ENCODE measurements at places on chromosomes 3 and 15. TPM values are rescaled to one million over a fixed set of nuclear protein-coding genes. Genes with fewer than 3 reads are reported as not detected.

DNA sequence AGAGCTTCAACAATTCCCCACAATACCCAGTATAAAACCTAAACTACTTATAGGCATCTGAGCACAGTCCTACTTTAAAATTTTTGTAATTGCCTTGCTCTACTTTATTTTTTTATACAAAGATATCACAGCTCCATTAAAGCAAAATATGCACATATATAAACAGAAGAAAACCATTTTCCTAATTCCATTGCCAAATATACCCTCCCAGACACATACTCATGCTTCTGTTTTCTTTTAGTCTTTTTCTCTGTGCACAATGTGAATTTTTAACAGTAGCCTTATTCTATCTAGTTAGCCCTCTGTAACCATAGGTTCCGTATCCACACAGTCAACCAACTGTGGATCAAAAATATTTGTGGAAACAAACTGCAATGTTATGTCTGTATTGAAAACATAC is 260.5 kb downstream of the SCAPER start:
- H3K4me3 ChIP-seq: no peak overlapping the region
- peaks cover 11% of the 10 kb centered on the region for H3K36me3 ChIP-seq
- no peaks in the 10 kb centered on the region for H3K27me3 ChIP-seq
- no peak for DNase-seq
- no peaks in the 10 kb centered on the region for H3K4me1 ChIP-seq

The RASL12 gene
- 85.7 TPM for total RNA-seq

GRCh38 chr15:77698481-77698880 is 65.8 kb upstream of the LINGO1 start:
- H3K27ac ChIP-seq: no peak overlapping the region
- H3K27me3 ChIP-seq: no peaks in the 10 kb centered on the region
- H3K36me3 ChIP-seq: no peaks in the 10 kb centered on the region

The NUP210 gene
- 10.1 TPM for total RNA-seq

DNA sequence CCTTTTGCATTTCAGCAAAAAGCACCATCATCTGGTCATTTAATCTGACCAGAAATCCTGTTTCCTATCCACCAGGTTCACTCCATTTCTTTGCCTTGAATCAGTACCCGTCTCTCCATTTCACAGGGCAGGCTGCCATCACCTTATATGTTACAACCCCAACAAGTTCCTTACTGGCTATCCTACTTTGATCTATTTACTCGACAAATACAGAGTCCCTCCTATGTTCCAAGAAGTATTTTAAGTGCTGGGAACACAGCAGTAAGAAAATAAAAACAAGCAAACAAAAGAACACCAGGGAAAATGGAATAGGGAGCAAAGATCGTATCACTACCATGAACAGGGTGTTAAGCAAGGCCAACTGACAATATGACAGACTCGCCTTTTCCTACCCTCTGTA is 295.2 kb upstream of the WNT5A start:
- no peaks in the 10 kb centered on the region for H3K36me3 ChIP-seq
- DNase-seq: no peak
- no peaks in the 10 kb centered on the region for H3K27me3 ChIP-seq
- H3K4me3 ChIP-seq: no peak overlapping the region

The GP5 gene
- total RNA-seq: not detected

DNA sequence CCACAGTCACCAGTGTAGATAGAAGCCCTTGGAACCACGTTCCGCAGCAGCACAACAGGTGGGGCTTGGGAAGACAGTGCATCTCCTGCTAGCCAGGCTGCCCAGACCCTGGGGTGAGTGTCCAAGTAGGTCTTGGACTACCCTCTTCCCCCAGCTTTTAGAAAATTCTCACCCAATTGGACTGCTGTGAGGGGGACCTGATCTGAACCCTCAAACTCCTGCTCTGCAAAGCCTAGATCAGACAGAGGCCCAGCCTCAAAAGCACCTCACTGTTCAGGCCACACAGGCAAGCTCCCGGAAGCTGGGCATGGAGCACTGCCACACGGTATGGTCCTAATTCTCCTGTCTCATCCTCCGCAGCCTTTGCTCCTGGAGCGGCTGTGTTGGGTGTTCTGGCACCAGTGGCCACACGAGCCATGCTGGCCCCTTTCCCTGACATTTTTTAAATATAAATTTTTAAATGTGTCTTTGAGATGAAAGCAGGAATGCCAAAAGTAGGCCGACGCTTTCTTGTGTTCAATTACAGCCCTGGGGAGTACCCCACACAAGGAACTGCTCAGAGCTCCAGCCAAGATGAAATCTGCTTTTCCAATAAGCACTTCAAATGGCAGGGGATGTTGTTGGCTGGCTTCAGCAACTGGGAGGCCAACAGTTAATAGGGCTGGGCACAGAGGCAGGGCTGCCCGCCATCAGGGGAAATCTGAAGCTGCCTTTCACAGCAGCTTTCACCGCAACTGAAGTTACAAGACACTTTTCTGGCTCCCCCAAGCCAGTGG is 40.9 kb downstream of the CPN2 start:
- no peaks in the 10 kb centered on the region for H3K27me3 ChIP-seq
- no peak overlapping the region for H3K27ac ChIP-seq
- no peaks in the 10 kb centered on the region for H3K36me3 ChIP-seq
- no peak overlapping the region for H3K4me3 ChIP-seq
- H3K4me1 ChIP-seq: peaks cover 39% of the 10 kb centered on the region
- no peak for DNase-seq

- DNase-seq: no peak
- no peaks in the 10 kb centered on the region for H3K27me3 ChIP-seq
- peaks cover 55% of the 10 kb centered on the region for H3K4me1 ChIP-seq
- no peaks in the 10 kb centered on the region for H3K36me3 ChIP-seq
- H3K27ac ChIP-seq: peak overlapping the region; percentile 58
Measured at GRCh38 chr15:76162784-76163456, 103.1 kb downstream of the TMEM266 start.

GRCh38 chr3:169260296-169260695 is 403.2 kb downstream of the MECOM start:
- no peaks in the 10 kb centered on the region for H3K36me3 ChIP-seq
- DNase-seq: no peak
- H3K27me3 ChIP-seq: no peaks in the 10 kb centered on the region
- H3K27ac ChIP-seq: no peak overlapping the region

The RETNLB gene
- not detected for total RNA-seq

DNA sequence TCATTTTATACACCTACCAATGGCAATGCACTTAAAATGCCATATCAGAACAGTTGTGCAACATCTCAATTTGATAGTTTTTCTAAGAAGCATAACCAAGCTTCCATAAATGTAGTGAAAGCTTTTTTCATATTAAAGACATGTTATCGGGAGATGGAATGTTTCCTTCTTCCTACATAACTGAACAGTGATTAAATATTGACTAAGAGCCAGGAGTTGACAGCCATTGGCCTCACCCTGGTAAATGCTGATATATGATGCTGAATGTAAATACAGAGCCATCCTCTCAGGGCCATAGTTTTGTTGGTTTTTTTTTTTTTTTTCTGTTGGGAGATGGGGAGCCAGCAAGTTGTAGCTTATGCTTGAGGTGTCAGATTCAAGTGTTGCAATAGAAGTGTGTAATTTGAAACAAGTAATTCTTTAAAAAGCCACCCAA is 203.3 kb upstream of the IL12A start:
- no peak overlapping the region for H3K4me3 ChIP-seq
- peaks cover 32% of the 10 kb centered on the region for H3K4me1 ChIP-seq
- no peak overlapping the region for H3K27ac ChIP-seq
- H3K36me3 ChIP-seq: no peaks in the 10 kb centered on the region
- DNase-seq: no peak

GRCh38 chr15:54820098-54820497 is 376.6 kb downstream of the RSL24D1 start:
- H3K27me3 ChIP-seq: no peaks in the 10 kb centered on the region
- no peaks in the 10 kb centered on the region for H3K4me1 ChIP-seq
- no peak for DNase-seq
- no peak overlapping the region for H3K27ac ChIP-seq

The HDC gene
- total RNA-seq: 0.49 TPM

DNA sequence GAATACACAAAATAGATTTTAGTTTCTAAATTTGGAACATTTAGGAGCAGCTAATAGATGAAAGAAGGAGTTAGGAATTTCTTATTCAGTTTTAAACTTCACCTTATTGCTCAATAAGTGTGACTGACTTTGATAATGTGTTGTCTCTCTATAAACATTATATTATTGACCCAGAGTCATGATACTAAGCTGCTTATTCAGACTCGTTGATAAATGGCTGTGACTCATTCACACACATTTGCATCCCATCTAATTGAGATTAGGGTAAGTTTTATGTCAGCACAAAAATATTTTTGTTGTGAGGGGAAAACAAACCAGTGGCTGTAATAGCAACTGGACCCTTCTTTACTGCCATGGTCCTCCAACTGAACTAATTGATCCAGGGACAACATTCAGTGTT is 137.6 kb downstream of the GOLIM4 start:
- H3K36me3 ChIP-seq: no peaks in the 10 kb centered on the region
- H3K4me1 ChIP-seq: no peaks in the 10 kb centered on the region
- DNase-seq: no peak
- no peak overlapping the region for H3K27ac ChIP-seq

DNA sequence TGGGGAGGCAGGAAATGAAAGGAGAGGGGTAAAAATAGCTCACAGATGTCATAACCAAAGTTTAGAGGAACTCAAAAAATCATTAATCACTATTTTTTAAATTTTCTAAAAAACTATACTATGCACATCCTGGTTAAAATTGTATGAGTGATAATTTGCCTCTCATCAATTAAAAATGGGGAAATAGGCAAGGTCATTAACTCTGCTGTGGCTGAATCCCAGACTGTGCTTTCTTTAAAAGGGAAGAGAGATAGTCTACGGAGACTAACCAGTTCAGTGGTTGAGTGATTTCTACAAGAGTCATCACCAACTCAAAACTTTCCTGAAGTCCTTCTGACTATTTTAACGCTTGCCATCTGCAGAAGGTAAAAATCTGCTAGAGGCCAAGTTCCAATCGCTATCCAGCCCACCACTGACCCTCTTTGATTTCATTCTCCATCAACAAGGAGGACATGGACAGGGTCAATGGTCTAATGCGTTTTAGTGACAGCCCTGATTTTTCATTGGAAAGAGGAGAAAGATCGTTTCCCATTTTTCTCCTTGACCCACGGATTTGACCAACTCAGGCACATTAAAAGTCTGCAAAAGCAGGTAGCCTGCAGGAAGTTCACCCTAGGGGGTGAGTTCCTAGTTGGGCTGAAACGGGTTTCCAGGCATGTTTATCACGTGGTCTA is 850 bp downstream of the SUCLG2 start:
- H3K27ac ChIP-seq: peak overlapping the region; percentile 94
- H3K36me3 ChIP-seq: no peaks in the 10 kb centered on the region
- peaks cover 41% of the 10 kb centered on the region for H3K4me1 ChIP-seq
- no peaks in the 10 kb centered on the region for H3K27me3 ChIP-seq
- H3K4me3 ChIP-seq: peak overlapping the region; percentile 95
- no peak for DNase-seq

The ZNF385D gene
- 13.5 TPM for total RNA-seq

DNA sequence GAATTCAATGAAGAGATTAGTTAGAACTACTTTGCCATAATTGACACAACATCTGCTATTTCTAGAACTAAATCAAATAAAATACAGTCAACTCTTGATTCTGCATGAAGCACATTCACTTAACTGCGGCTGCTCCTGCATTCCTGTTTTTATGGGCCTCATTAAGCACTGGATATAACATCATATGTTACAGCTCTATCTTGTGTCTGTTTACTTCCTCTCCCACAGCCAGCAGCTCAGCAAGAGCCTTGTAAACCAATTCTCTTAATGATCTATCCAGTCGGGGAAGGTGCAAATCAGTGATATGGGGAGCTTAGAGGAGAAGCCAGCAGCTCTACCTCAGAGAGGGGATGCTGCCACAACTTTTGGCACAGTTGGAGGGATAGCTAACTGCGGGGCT is 329.2 kb downstream of the ARRDC4 start:
- no peak overlapping the region for H3K27ac ChIP-seq
- peaks cover 7% of the 10 kb centered on the region for H3K27me3 ChIP-seq
- no peak overlapping the region for H3K4me3 ChIP-seq
- no peaks in the 10 kb centered on the region for H3K36me3 ChIP-seq
- H3K4me1 ChIP-seq: peaks cover 8% of the 10 kb centered on the region

DNA sequence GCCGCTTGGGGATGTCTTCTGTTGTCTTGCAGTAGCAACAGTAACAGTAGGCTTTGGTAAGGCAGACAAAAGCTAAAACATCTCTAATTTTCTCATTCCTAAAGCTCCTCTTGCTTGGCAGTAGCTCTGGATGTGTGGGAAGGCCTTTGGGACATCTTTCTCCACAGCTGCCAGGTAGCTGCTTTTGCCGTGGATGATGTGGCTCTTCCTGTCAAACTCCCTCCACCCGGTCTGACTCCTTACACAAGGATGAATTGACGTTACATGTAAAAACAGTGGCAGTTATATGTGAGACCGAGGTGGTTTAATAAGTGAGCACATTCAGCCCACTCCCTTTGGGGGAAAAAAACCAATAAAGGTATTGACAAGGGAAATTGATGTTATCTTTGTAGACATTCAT is 309.1 kb downstream of the TUSC7 start:
- H3K27me3 ChIP-seq: no peaks in the 10 kb centered on the region
- H3K4me3 ChIP-seq: no peak overlapping the region
- no peak overlapping the region for H3K27ac ChIP-seq
- DNase-seq: no peak
- H3K36me3 ChIP-seq: no peaks in the 10 kb centered on the region

DNA sequence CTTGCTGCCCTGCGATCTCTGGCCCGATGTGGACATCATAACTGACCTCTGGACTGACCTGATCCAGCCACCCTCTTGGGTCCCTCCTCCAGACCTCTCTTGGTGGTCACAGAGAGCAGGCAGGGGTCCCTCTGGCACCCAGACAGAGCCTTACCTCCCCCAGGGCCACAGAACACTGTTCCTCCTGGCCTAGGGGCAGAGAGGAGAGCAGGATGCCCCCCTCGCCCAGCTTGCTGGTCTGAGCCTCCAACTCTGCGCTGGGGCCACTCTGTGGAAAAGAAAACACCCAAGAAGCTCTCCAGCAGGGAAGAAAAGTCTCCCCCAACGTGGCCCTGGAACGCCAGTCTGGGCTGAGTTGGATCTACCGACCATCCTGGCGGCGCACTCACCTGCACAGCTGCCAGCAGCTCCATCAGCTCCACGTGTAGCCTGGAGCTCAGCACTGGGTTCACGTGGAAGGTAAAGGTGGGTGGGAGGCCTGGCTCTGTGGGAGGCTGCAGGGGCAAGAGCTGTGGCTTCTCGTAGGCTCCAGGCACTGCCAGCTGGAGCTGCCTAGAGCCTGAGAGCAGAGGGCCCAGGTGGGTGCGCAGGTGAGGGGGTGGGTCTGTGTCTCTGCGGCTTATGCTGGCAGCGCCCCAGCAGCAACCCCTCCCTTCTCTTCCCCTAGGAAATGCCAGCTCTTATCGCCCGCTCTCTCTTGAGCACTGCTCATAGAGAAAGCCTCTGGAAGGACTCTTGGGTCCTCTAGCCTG is 6.0 kb downstream of the PLA2G4F start:
- H3K27ac ChIP-seq: no peak overlapping the region
- peaks cover 22% of the 10 kb centered on the region for H3K4me1 ChIP-seq
- no peak overlapping the region for H3K4me3 ChIP-seq
- DNase-seq: no peak
- H3K36me3 ChIP-seq: no peaks in the 10 kb centered on the region

DNA sequence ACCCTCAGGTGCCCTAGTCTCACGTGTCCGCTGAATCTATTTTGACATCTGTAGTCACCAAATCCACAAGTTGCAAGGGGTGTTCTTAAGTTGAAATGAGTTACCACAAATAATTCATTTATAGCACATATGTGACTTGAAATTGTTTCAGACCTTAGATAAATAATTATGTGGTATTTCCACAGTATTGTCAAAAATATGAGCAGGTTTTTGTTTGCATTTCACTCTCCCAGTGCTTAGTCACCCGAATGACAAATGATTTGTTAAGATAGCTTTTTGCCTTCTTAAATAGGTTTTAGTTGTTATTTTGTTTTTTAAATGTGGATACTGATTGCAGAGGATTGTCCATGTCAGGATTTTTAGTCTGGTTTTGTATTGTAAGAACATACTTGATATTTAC is 2.6 kb downstream of the MFSD1 start:
- H3K4me1 ChIP-seq: peaks cover 43% of the 10 kb centered on the region
- no peak overlapping the region for H3K4me3 ChIP-seq
- H3K36me3 ChIP-seq: no peaks in the 10 kb centered on the region
- no peak overlapping the region for H3K27ac ChIP-seq
